Stimulated activated CD4-positive, alpha-beta T cell treated with anti-CD3 and anti-CD28 coated beads, TNF-alpha, amount 100 ng/mL, for 4 hours (primary cell): ENCODE measurements at places on chromosomes 1 and 21.
A peak's percentile ranks its signal among the peaks of the same experiment; 100 is the strongest.

GRCh38 chr1:212671342-212672031 is 28.2 kb downstream of the BATF3 start:
- no peak for DNase-seq

GRCh38 chr1:88774151-88774556 is 90.1 kb downstream of the PKN2 start:
- DNase-seq, result no peak

DNA sequence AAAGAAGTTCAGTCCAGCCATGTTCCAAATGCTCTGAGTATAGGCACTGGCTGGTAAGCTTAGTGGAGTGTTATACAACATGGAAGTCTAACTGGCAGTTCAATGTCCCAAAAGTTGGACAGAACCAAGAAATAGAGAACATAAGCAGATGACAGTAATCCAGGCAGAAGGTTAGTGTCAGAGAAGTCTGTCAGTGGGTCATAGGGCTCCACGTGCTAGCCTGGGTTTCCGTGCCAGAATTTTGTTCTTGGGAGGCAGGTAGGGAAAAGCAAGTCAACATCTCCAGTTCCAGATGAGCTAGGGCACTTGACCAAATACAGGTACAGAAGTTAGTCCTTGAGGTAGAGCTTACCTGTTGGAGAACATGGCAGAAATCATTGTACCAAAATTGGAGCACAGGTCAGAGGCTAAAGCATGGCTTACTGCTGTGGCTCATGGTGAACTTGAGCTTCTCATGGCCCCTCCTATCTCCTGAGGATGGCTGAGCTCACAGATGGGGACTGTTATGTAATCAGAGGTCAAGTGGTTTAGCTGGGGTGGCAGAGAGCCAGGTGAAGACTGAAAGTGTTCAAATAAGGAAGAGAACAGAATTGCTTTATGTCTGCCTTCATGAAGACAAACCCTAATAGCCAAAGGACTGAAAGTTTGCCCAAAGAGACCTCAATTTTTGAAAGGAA is 170.8 kb downstream of the NFIA start:
- DNase-seq, result no peak

DNA sequence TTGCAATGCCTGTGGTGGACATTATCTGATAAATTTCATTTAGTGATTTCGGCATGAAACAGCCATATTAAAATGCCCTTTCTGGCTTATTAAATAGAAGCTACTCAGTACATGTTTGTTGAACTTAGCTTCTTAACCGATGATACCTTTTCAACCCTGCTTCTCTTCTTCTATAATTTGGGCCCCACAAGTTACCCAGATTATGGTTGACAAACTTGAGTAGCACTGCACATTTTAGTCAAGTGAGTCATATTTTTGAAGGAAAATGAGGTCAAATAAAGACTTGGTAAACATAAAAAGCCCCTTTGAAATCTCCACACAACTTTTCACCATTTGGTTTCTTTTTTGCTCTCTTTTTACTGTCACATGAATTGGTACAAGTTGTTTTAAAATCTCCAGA is 33.8 kb downstream of the GIPC2 start:
- DNase-seq, result no peak

- DNase-seq, result no peak
These were observed 51.0 kb upstream of the ERRFI1 start for GRCh38 chr1:8077120-8077573.

DNA sequence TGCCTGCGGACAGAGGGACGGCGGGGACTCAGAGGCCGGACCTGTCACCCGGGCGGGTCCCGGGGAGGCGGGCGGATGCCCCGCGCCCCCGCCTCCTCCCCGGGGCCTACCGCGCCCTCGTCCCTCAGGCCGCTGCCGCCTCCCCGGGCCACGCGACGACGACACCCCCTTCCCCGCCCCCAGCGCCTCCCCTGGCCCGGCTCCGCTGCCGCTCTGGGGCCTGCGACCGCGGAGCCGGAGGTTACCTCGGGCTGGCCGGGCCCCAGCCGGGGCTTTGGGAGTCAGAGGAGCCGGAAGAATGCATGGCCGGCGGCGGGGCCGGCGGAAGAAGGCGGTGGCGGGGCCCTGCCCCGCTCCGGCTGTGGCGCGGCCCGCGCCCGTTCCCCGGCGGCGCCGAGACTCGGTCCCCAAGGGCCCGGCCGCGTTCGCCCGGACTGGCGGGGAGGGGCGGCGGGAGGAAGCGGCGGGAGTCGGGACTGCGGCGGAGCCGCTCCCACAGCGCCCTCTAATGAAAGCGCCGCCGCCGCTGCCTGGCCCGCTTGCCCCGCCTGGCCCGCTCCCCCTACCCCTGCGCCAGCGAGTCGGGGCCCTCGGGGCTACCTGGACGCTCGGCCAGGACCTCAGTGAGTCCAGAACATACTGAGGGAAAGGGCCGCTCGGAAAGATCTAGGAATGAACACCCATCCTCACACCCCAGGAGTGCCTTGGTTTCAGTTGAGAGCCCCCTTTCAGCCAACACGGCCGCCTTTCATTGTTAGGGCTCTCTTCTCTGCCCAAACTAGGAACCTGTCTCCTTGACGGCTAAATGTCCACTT is at the start of gene LPGAT1:
TSS of gene LPGAT1 (minus strand) at position 436 of the 815 bp plus-strand sequence. CDS start 1,467 bp downstream, outside the sequence.
- DNase-seq, result peak; percentile 61

DNA sequence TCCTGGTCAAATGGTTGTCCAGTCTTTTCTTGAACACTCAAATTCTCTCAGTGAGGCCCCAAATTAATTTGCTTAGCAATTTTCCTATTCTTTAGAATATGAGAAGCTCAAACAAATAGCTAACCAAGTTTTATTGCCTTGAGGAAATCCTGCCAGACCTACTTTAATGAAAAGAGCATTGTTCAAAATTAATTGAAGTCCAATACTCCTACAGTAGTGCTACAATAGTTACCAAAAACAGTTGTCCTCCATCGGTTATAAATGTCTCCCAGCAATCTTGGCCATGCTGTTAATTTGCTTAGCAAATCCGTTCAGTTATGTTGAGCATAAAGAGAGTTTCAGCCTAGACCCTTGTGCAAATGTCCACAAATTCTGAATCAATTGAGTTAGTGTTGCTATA is 112.9 kb downstream of the MAB21L3 start:
- no peak for DNase-seq

- DNase-seq, result no peak
These were observed 14.7 kb upstream of the NBPF11 start for GRCh38 chr1:148166558-148167492.

- DNase-seq, result no peak
These were observed 603.5 kb upstream of the ADAMTS5 start for GRCh38 chr21:27570306-27570868.

DNA sequence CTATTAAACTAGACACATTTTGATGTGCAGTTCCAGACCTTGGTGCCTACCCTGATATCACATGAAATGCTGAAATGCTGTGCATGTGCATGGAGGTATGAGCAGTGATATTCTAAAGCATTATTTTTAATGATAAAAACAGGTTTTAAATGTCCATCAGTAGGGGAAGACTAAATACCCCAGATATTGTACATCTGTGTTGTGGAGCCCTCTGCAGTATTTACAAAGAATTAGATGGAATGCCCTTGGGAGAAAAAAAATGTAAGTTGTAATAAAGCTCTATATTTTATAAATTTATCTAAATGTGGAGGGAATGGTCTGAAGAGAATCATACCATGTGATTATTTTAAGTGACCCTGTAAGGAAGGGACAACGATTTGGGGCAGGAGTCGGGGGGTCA is 39.1 kb upstream of the IGSF5 start:
- no peak for DNase-seq

GRCh38 chr1:230906226-230906625 is 37.9 kb upstream of the C1orf198 start:
- DNase-seq, result no peak

DNA sequence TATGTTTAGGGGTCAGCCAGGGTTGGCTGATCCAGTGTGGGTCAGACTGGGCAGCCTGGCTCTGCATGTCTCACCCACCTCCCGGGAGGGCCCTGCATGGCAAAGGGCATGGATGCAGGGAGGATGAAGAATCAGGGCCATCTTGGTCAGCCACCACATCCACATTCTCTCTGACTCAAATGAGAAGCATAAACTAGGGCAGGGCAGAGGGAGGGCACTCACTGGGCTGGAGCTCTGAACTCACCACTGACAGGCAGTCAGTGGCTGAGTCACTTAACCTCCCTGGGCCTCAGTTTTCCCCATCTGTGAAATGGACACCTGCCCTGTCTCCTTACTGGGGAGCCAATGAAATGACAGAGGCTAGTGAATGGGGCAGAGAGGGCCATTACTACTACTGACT is 4.3 kb upstream of the CELA2A start:
- no peak for DNase-seq

DNA sequence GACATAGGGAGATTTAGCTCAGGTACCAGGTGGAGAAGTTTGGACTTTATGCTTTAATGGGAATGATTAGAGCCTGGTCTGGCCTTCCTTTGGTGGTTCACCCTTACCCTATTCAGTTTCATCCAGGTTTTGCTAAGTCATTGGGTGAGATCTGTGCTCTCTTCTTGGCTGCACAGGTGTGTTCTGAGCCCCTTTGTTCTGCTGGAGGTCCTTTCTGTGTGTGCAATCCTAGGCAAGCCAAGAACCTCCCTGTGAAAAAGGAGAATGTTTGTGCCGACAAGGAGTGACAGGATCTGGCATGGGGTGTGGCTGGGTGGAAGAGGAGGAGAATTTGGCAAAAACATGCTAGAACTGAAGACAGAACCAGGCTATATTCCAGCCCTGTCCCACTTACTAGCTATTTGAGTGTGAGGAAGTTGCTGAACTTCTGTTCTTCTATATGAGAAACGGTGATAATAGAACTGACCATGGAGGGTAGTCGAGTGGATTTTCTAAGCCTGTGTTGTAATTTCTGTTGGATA is 4.6 kb downstream of the GSTM5 start:
- DNase-seq, result no peak

DNA sequence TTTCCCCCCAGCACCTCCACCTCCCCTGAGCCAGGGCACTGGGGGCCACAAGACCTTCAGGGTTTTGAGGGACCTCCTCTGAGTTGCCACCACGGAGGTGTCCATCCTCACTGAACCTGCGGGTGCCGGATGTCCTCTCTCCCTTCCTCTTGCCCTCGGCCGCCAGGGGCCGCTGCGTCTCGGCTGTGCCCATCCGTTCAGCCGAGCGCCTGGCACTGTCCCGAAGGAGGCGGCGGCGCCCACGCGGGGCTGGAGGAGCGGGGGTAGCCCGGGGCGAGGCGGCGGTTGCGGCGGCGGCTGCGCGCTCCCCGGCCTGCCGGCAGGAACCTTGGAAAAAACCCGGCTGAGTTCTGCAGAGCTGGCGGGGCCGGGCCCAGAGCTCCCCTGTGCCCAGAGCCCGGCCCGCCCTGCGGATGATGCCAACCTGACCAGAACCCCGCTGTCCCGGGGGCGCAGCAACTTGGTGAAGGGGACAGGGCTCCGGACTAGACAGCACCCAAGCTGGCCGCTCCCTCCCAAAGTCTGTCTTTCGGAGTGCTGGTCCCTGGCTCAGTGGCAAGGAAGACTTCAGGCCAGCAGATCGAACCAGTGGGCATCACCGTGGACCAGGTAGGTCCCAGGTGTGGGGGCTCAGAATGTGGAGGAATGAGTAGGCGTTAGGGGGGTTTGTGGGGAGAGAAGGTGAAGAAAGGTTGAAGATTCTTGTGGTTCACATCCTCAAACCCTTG is 3.7 kb upstream of the PPM1J start:
- peak; percentile 56 for DNase-seq

DNA sequence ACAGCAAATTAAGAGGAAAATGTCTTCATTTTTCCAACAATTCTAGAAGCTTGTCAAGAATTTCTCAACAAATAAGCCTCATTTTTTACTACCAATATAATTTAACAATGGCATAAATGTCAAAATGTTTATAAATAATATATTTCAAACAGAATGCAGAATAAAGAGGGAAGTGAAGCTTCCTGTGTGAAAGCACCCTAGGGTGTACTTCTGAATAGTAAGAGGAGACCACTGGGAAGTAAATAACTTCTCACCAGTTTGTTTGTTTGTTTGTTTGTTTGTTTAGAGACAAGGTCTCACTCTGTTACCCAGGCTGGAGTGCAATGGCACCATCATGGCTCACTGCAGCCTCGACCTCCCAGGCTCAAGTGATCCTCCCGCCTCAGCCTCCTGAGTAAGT is 244.3 kb downstream of the SLC45A1 start:
- DNase-seq, result no peak

GRCh38 chr1:154741327-154741726 is 128.8 kb downstream of the KCNN3 start:
- DNase-seq, result no peak

- no peak for DNase-seq
These were observed 47.1 kb downstream of the COL6A1 start for GRCh38 chr21:46028573-46029091.

GRCh38 chr1:7046891-7047290 is 261.6 kb downstream of the CAMTA1 start:
- DNase-seq, result no peak
